Peyer's patch (tissue), 4 donors: ENCODE measurements at places on chromosomes 6 and 20. TPM values are rescaled to one million over a fixed set of nuclear protein-coding genes. Genes with fewer than 3 reads are reported as not detected.
A peak's percentile ranks its signal among the peaks of the same experiment; 100 is the strongest.

DNA sequence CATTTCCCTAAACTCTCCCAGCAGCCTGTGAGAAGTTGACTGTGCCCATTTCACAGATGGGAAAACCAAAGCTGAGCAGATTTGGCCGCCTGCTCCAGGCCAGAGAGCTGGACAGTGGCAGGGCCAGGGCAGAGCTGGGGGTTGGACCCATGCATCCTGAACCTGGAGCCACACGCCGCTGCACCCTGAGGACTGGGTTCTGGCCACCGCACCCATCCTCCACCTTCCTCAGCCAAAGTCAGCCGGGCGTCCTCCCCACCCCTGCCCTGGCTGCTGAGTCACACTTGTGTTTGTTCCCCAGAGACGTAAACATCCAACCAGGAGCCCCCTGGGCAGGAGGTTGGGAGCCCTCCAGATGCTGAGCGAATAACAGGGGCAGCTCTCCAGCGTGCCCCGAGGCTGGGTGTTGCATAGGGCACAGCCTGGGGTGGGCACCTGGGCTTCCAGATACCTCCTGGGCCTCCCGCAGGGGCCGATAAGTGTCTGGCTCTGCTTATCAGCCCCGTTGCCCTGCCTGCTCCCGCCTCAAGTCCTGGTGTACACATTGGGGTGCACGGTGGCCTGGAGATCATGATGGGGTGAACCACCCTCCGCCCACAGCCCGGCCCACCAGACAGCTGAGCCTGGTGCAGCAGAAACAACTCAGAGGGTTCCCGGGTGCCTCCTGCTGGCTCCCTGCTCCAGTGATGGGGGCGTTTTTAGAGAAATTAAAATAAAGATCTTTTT, 23.8 kb downstream of the RBM38 start:
- DNase-seq = no peak

GRCh38 chr6:37696220-37696840, 1.4 kb downstream of the MDGA1 start:
- no peak for DNase-seq

GRCh38 chr6:12026833-12027232, 14.7 kb downstream of the HIVEP1 start:
- no peak for DNase-seq

GRCh38 chr6:47810885-47811284, 29.1 kb downstream of the OPN5 start:
- no peak for DNase-seq

- no peak for DNase-seq
Measured at GRCh38 chr6:492178-492577, 100.6 kb downstream of the IRF4 start.

- DNase-seq = no peak
Measured at GRCh38 chr6:54717849-54718455, 128.6 kb upstream of the FAM83B start.

DNA sequence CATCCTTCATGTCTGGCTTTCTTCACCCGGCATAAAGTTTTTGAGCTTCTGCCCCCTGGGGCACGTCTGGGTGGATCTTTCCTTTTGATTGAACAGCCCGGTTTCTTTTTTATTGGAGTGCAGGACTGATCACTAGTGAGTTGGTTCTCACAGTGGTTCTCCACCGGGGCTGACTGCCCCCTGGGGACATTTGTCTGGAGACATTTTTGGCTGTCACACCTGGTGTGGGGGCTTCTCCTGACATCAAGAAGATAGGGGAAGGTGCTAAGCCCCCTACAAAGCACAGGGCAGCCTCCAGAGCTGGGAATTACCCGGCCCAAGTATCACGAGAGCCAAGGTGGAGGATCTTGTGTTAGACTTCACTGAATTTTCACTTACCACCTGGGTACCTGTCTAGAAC, 25.7 kb upstream of the IRF4 start:
- peak; percentile 40 for DNase-seq

DNA sequence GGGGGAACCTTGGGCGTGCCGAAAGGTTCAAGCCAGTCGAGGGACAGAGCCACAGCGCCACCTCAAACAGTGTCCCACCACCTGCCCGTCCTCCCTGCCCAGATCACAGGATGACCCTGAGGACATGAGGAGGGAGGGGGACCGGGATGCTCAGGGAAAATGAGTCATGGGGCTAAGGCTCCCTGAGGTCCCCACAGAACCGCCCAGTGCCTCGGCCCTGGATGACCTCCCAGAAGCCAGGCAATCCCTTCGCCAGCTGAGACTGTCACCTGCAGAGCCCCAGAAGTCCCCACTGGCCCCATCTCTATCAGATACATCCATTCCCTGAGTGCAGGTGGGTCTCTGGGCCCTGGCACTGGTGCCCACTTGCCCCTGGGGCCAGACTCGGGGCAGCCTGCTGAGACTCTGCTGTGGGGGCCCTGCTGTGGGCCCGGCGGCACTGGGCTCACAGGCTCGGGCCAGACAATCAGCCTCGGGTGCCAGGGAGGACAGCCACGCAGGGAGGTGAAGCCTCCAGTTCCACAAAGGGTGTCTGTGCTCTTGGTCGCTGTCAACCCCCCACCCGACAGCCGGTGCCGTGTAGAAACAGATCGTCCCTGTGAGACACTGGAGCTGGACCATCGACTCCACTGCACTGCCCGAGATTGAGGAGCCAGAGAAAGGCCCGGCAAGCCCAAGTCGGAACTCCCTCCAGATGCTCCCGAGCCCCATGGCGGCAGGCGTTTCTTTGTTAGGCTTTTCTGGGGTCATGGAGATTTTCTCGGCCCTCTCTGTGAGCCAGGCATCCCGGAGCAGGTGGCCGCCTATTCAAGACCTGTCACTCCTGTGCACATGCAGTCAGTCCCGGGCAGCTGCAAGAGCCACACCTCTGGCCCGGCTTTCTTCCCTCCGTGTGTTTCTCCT, 26.1 kb downstream of the PXDC1 start:
- peak; percentile 47 for DNase-seq

DNA sequence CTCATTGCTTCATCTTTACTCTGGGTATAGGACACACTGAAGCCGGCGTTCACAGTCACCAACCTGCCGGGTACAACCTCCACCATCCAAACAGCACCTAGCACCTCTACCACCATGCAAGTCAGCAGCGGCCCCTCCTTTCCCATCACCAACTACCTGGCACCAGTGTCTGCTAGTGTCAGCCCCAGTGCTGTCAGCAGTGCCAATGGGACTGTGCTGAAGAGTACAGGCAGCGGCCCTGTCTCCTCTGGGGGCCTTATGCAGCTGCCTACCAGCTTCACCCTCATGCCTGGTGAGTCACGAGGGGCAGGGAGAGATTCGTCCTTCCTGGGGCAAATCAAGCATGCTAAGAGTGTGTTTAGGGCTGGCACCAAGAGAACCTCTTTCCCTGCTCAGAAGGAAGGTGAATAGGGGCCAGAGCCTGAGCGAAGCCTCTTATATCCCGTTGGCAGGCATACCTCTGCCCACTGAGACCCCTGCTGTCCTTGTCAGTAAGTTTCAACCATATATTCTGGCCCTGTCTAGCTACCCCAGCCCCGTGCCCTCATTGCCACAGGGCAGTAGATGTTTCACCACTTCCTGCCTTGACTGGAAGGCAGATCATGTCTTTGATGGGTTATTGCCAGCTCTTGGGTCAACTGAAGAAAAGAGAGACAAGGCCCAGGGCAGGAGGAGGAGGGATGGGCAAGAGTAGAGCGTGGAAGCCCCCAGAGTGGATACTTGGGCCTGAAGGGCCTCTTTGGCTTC, 4.8 kb downstream of the SRF start:
- DNase-seq = no peak

DNA sequence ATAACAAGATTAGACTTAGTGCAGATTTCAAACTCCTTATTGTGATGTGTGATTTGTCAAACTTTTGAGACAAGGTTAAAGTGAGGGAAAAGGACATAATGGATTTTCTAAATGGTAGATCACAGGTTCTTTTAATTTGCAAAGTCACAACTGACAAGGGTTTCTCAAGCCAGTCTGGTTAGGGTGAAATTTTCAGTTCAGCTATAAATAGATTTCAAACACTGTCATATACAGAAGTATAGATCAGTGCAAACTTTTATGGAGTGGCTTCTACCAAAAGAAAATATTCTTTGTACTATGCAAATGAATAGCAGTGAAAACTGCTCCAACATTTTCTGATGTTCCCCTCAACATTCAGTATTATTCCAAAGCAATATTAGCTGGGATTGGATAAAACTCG, 337.1 kb upstream of the MAN1A1 start:
- DNase-seq = no peak

DNA sequence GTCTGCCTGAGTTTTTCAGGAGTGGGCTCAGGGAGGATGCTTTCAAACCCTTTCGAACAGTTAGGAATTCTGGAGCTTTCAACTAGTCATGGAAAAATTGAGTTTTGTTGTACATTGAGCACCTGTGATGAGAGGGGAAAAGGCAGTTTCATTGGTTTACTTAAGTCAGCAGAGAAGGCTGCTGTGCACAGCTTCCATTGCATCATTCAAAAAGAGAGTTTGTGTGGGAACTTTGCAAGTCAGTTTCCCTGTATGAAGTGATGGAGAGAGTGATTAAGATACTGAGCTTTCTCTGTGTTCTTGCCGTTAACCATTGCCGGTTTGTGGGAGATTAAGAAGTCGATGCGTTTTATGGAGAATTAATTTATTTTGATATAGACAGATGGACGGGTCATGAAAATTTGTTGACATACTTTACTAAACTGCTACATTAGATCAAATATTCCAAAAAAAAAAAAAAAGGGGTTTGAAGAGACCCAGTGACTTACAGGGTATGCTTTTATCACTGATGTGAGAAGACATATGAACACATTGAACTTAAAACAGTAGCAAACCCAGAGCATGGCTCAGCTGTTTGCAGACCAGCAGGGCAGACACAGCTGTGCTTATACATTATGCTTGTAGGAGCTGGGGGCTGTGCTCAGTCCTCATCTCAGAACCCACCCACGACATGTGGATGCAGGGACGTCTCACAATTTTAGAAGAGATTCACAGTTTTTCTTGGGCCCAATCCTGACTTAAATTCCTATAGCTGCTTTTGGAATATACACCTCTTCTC, 234.1 kb downstream of the SOX4 start:
- DNase-seq = no peak

- DNase-seq = no peak
Measured at GRCh38 chr20:46946181-46946624, 51.6 kb downstream of the EYA2 start.

DNA sequence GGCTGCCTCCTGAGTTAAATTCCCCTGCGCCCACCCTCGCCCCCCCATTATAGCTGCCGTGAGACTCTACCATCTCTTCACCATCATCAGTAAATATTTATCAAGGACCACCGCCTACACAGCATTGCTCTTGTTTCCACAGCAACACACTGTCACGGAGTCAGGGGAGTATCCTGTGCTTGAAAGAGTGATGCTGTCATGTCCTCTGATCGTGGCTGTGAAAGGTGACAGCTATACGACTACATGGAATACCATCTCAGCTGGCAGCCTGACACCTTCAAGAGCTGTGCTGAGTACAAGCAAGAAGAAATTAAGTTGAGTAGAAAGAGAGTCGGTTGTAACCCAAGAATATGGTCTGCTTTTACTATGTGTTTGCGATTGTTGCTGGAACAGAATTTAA, 3.4 kb downstream of the PTPRT start:
- DNase-seq = no peak

DNA sequence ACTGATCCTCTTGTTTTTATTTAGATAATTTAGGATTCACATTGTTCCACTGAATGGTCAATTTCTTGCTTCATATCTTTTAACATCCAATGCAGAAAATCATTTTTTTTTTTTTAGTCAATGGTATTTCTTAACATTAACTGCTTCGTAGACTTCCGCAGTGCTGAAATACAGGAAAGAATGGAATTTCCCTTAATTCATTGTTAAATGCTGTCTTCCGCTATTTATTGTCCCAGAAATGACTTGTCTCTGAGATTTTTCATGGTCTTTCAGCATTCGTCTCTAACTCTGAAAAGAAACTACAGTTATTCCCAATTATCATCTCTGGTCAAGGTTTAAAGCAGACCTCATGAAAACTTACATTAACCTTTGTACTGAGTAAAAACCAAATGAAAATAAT, 1029.1 kb upstream of the MANEA start:
- no peak for DNase-seq

GRCh38 chr6:692356-692851, 535 bp downstream of the EXOC2 start:
- DNase-seq = peak; percentile 82

- no peak for DNase-seq
Measured at GRCh38 chr6:68639826-68640490, 4.9 kb downstream of the ADGRB3 start.

DNA sequence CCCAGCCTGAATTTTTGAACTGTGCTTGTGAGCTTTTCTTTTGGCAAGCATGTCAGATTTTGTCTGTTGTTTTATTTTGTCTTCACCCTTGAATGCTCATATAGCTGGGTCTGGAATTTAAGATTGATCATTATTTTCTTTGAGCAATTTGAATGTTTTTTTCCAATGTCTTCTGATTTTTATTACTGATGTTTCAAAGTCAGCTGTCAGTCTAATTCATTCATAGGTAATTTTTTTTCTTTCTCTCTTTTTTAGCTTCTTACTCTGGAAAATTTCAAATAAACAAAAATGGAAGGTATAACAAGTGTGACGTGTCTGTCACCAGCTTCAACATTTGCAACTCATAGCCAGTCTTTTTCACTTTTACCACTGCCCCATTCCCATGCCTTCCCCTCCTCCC, 15.1 kb downstream of the ATRN start:
- no peak for DNase-seq

GRCh38 chr6:159797554-159797953, 2.5 kb upstream of the PNLDC1 start:
- no peak for DNase-seq

GRCh38 chr6:154156135-154156896, 117.3 kb downstream of the OPRM1 start:
- peak; percentile 57 for DNase-seq

DNA sequence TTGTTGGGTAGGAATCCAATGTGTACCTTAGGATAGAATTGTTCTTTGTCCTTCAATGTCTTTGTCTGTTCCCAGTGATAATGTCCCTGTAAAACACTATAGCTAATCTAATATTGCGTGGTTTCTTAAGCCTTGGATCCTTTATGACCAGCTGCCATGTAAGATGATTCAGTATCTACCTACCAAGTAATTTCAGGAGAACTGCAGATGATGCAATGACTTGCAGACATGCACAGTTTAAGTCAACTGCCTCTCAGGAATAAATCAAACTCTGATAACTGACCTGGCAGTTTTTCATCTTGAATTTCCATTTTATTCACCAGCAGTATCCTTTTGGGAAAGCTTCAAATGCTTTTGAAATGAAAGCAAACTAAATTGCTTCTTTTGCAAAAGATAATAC, 157.8 kb downstream of the TPBG start:
- DNase-seq = no peak

GRCh38 chr20:1429143-1429728, 36.4 kb upstream of the FKBP1A start:
- no peak for DNase-seq

- no peak for DNase-seq
Measured at GRCh38 chr20:35314816-35315631, 22.8 kb upstream of the FAM83C start.

- DNase-seq = no peak
Measured at GRCh38 chr6:147287869-147288271, 83.7 kb downstream of the STXBP5 start.

Gene ABRACL
- 75.1 TPM for total RNA-seq

Gene REM1
- 1.4 TPM for total RNA-seq

Gene CYP21A2
- 1.2 TPM for total RNA-seq

Gene BTN1A1
- total RNA-seq = not detected

Gene CLPSL1
- not detected for total RNA-seq

Gene C2
- total RNA-seq = 63.2 TPM
